Stimulated activated CD8-positive, alpha-beta memory T cell treated with anti-CD3 and anti-CD28 coated beads, Interleukin-4, amount 100 ng/mL, for 4 hours (primary cell): ENCODE measurements at places on chromosomes 7 and 10.

DNA sequence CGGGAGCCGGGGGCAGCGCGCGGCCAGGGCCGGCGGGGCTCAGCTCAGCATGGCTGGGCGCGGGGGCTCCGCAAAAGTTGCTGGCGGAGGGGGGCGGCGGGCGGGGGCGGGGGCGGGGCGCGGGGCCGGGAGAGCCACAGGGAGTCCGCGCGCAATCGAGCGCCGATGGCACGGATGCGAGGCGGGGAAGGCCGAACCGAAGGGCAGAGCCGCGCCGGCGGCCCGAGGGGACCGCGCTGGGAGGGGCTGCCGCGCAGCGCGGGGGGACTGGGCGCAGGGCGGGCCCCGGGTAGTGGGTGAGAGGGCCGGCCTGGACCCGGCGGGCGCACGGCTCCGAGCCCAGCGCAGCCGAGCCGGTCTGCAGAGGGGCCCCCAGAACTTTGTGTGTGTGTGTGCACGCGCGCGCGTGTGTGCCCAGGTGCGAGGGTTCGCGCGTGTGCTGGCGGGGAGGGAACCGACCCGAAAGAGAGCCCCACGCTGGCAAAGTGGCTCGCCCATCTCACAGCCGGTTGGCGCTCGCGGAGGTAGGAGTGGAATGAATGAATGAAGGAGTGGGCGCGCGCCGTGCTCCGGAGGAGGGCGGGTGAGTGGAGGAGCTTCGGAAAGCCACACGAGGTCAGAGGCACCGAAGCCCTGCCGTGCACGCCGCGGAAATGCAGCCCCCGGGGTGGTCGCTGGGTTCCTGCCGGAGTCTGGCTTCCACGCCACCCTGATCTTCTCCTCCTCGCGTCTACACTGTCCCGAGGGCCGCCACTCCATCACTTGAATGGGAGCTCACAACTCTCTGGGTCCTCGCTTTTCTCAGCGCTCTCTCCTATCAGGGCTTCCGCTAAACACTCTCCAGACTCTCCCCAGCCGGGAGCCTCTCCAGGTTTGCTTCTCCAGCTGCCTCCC lies at the start of gene HIPK2:
Gene HIPK2 (minus strand): TSS at position 51 of the 894 bp plus-strand sequence. CDS start 375 bp downstream, outside the sequence.
- no peak for DNase-seq

DNA sequence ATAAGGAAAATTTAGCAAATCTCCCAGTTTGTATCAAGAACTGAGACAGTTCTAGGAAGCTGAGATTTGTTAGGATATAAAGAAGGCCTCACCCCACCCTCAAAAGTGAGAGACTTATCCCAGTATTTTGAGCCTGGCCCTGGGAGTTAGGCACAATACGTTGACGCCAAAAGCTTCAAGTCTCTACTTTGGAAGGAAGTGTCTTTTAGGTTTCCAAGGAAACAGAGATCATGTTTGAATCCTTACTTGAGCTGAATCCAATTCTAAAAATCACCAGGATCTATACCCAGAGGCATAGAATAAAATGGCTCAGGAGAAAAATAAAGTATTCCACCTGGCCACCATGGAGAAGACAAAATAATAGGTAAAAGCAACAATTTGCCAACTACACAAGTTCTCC lies 115.9 kb upstream of the NRG3 start:
- DNase-seq: no peak

DNA sequence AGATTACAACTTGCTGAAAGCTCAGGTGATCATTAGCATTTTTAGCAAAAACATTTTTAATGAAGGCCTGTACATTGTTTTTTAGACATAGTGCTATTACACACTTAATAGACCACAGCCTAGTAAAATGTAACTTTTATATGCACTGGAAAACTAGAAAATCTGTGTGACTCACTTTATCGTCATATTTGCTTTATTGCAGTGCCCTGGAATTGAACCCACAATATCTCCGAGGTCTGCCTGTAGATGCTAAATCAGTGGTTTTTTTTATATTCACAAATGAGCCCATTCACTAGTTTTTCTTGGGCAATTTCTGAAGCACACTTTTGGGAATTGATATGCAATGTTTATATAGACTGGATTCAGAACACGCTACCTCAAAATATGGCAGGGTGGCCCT lies 105.1 kb downstream of the PTPRN2 start:
- no peak for DNase-seq

- no peak for DNase-seq
These were observed 191.3 kb upstream of the CDCA7L start for GRCh38 chr7:22137026-22137425.

DNA sequence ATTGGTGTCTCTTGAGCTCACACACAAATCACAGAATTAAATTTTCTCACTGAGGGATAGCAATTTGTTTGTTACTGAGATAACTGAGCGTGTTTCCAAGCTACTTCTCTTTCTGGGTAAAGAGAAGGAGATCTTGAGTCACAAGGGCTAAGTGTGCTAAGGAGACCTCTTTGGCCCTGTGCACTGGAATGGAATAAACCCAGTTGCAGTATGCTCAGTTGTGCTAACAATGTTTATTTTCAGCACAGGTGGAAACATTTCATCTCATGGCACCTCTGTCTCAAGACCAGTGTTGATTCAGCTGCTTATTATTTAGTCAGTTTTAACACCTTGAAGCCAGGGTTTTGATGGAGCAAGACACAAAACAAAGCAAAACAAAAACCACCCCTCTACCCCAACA lies 22.5 kb upstream of the UBE2H start:
- no peak for DNase-seq

DNA sequence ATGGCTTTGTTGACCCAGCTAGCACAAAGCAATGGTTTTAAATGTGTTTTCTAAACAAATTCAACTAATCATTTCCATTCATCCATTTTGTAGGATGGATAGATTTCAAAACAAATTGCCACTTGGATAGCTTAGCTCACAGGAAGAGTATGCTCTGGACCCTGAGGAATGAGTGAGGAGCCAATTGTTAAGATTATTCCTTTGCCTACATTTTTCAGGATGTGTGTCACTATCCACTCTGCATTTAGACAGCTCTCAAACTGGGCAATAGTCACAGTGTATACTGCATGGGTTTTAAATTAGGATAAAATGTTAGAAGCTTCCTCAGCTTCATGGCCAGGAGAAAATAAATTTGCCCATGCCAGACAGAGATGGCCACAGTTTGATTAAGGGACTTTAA lies 605.6 kb upstream of the TEX47 start:
- DNase-seq: no peak

GRCh38 chr10:89310056-89310893 lies 8.4 kb downstream of the IFIT2 start:
- no peak for DNase-seq

GRCh38 chr10:8150401-8150905 lies 96.0 kb downstream of the GATA3 start:
- DNase-seq: no peak

GRCh38 chr10:71740069-71740653 lies 20.6 kb upstream of the C10orf105 start:
- DNase-seq: no peak

DNA sequence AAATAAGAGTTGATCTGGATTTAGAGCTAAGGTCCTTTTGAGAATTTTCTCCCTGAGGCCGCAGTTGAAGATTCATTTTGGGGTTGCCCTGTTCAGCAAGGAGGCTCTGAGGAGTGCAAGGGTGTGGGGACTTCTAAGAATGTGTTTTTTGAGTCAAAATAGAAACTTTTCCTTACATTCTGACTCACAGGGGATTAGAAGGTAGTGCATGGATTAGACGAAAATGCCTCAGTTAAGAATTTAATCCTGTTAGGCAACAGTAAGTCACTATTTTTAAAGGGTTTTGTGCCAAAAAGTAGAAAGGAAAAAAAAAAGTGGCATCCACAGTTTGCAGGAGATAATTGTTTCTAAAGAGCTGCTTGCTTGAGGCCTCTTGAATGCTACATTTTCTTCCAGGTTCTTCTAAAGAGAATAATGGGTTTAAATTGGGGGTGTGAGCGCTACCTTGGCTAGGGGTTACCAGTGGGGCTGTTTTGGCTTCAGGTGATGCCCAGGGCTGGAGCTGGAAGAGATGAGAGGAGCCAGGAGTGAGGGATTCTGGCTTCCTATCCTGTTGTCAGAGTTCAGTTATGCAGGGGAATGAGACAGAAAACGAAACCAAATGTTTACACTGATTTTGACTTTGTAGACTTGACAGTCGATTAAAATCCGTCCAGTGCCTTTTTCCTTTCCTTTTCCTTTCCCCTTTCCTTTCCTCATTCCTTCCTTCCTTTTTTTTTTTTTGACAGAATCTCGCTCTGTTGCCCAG lies 52.9 kb downstream of the BAMBI start:
- DNase-seq: no peak

DNA sequence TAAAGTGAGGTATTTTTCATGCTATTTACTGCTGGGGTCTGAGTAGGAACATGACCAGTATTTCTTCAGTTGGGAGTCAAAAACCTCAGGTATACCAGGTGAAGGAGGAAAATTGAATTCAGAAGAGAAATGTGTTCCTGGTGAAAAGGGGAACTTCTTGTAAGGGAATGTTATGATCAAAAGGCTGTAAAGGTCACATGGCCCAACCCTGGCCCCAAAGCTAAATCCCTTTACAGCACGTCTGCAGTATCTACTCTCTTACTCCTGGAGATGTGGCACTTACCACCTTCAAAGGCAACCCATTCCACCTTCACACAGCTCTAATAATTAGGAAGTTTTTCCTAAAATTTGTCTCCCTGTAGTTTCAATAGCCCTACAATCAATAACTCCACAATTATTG lies 15.2 kb downstream of the PIK3AP1 start:
- no peak for DNase-seq

DNA sequence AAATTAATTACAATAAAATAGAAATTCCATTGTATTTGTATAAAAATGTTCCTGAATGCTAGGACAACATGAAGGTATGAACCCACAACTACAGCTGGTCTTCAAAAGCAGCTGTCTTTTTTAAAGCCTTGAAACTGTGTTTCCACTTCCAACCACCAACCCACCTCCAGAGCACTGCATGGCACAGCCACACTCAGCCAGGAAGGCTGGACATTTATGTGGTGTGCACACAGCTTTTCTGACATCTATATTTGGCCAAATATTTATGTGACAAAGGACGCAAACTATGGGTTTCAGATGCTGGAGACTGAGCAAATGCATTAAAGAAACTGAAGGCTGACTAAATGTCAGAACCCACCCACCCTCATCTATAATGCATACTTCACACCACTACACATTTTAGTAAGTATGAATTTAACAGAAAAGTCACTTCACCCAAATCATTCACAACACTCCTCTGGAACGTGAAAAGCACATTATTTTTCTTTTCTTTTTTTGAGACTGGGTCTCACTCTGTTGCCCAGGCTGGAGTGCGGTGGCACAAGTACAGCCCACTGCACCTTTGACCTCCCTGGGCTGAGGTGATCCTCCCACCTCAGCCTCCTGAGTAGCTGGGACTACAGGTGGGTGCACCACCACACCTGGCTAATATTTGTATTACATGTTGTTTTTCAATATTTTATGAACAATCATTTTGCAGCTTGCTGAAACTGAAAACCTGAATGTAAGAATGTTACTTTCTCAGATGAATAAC lies 27.9 kb upstream of the DAGLB start:
- no peak for DNase-seq

DNA sequence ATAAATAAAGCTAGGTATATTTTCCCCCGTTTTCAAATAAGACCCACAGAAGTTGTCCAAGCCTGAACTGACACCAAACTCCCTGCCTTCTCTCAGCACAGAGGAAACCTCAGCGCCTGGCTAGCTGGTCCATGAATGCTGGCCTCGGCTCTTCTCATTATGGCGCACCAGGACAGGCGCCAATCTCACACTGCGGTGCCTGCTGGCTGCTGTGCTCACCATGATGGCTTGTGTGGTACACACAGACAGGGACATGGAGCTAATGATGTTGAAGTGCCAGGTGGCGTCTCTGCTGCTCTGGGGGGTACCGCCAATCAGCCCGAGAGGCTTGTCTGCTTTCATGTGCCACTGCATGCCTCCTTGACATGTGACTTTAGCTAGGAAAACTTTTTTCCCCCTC lies 43.2 kb upstream of the USP6NL start:
- DNase-seq: no peak

- DNase-seq: no peak
These were observed 67.9 kb upstream of the CFAP46 start for GRCh38 chr10:133010095-133010842.

DNA sequence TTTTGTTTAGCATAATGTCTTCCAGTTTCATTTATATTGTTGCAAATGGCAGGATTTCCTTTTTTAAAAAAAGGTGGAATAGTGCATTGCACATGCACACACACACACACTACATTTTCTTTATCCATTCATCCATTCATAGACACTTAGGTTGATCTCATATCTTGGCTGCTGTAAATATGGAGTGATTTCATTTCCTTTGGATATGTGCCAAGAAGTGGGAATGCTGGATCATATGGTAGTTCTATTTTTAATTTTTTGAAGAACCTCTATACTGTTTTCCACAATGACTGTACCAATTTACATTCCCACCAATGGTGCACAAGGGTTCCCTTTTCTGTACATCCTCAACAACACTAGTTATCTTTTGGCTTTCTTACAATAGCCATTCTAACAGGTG lies 68.9 kb downstream of the EBLN1 start:
- DNase-seq: no peak

DNA sequence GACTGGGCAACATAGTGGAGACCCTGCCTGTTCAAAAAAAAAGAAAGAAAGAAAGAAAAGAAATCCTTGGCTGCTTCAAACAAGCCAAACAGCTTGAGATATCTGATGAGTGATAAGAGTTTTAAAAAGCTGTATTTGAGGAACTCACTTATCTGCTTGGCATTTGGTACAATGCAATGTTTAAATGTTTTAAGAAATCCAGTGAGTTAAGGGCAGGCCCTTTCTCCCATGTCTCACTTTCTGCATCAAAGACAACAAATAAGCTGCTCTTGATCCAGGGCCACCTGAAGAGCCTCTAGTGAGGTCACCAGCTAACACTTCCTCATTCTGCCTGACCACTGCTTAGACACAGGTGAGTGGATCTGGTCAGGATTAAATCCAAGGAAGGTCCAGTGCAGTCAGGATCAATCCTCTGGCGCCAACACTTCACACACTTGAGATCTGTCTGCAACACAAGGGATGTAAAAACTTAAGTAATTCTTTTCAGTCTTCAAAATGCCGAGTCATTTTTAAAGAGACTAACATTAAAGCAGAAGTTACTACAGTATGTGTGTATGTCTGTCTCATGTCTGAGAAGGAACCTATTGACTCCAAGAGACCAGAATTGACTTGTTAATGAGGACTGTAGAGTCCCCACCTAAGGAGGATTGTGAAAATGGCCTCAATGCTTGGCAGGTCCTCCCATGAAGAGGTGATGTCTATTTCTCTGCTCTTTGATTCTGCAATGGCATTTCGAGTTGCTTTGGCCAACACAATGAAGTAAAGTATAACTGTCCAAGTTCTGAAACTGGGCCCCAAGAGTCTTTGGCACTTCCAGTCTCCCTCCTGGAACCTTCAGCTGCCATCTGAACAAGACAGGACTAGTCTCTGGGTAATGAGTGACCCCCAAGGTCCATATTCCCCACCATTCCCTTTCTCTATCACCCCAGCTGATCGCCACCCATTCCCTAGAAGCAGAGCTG lies 43.1 kb downstream of the CREB3L2 start:
- no peak for DNase-seq
